ENCODE measurements at places on chromosomes 1 and 21.

DNA sequence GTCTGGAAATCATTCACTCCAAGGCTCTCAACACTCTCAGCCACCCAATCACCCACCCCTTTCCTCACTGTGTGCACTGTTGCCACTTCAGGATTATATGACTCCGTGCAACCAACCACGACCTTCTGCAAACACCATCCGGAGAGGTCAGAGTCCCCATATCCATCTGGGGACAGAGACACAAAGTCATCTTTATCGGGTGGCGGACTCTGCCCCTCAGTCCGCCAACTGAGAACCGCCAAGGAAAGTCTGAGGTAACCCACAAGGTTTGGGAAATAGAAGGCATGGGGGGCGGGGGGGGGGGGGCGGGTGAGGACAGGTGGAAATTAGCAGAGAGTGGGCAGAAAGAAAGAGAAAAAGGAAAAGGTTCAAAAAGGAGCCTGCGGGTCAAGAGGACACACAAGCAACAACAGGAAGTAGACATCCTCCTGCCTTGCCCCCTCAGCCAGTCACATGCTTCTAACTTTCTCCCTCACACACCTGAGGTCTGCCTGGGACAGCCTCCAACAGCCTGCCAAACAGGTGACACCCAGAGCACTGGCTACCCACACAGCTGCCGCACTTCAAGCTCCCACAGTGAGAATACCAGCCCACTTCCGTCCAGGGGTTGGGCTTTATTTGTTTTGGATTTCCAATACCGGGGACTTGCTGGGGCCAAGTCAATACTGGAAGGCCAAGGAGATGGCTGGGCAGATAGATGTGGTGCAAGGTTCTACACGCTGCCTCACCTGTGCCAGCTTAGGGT lies 58.1 kb downstream of the SSBP3 start:
- DNase-seq = no peak

DNA sequence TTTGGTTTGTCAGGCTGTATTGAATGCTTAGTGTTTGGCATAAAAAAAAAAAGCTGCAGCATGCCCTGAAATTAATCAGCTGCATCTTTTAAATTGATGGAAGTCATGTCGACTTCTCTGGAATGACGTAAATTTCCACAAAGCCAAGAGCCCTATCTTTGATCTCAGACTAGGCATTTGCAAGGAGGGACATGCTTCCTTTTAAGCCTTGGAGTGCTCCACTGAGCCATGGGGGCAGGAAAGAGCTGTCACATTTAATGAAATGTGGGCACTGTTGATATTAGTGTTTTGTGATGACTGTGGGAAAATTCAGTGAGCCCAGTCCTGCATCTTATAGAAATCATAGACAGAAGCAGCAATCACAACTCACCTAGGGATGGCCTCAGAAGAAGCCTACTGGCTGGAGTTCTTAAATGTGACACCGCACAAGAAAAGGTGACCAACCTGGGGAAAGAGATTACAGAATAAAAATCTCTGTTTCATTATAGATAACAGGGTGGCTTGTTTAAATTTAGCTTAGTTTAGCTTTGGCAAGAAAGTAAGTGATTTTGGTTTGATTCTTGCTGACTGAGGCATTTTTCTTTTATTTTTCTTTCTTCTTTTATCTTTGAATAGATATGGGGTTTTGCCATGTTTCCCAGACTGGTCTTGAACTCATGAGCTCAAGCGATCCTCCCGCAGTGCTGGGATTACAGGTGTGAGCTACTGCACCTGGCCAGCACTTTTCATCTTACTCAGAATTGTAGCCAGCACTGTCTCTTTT lies 188.2 kb downstream of the HHAT start:
- DNase-seq = no peak

DNA sequence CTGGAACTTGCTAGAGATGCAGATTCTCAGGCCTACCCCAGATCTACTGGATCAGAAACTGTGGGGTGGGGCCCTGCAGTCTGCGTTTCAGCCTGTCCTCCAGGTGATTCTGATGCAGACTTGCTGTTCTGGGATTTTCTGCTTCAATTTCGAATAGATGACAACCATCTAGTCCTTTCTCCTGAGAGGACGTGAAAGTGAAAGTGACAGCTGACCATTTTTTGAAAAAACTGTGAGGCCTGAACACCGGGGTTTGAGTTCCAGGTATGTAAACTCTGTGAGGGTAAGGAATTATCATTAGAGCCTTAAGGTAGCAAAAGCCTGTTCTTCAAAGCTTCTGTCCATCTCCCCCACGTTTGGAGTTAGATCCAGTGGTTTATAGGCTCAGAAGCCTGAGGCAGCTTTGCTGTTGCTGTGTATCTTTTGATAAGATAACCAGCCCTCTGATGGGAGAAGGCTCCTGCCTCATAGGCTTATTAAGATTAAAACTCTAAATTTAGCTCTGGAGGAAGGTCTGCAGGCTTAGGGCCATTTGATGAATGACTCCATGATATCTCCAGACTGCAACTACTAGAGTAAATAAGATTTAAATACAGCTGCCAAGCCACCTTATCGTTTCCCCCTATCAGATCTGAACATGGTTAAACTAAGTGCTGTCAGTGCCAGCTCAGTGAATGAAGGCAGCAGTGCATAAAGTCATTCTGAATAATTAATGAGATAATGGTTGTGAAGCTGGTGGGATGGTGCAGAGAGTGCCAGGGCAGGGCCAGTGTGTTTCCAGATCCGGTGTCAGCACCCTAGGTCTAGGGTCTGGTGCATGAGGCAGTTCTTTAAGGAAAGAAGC lies 335.2 kb downstream of the HHAT start:
- no peak for DNase-seq

- no peak for DNase-seq
Observed at GRCh38 chr1:118481126-118481525, 296.1 kb upstream of the SPAG17 start.
